Fibroblast of pulmonary artery (primary cell): ENCODE measurements at places on chromosomes 13 and 19.

- peak; percentile 59 for DNase-seq
Observed at GRCh38 chr13:47672245-47673008, 328.6 kb downstream of the SUCLA2 start.

- no peak for DNase-seq
Observed at GRCh38 chr13:44317752-44318151, 55.9 kb upstream of the SERP2 start.

GRCh38 chr19:10643968-10644259 is 10.2 kb upstream of the ILF3 start:
- DNase-seq: no peak

- DNase-seq: no peak
Observed at GRCh38 chr13:78604782-78605611, 1.6 kb upstream of the POU4F1 start.

DNA sequence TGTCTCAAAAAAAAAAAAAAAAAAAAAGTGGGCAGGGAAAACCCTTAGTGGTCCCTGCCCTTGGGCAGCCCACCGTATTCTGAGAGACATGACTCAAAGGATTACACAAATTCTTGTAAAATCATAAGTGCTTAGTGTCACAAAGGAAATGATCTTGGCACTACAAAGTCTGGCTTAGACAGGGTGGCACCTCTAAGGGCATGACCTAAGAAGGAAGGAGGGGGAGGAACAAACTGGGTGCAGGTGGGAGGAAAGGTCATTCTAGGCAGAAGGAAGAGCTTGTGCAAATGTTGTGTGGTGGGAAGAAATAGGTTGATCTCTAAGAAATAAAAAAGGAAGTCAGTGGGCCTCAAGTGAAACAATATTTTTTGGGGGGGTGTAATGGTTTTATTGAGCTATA is 10.4 kb downstream of the PNPLA6 start:
- DNase-seq: no peak
